ENCODE measurements at places on chromosomes 5 and 9.

DNA sequence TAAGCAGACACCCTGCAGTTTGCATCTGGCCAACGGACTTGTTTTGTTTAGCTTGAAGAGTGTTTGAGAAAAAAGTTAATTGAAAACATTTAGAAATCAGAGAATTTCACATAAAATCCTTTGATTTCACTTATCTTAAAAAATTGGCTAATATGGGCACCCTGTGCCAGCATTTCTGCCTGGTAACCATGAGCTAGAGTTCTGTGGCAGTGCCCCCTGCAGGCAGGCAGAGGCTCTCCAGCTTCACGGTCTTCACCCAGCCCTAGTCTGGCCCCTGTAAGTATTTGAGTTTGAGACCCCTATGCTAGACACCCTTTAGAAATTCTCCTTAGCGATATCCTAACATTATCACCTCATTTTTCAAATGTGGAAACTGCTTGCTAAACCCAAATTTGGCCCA, 18.8 kb upstream of the FANCC start:
- H3K4me1 ChIP-seq: peaks cover 4% of the 10 kb centered on the region
- DNase-seq: no peak
- H3K4me3 ChIP-seq: no peak overlapping the region

GRCh38 chr5:169701910-169702451, 64.9 kb downstream of the DOCK2 start:
- H3K36me3 ChIP-seq: no peaks in the 10 kb centered on the region
- no peak overlapping the region for H3K4me3 ChIP-seq
- H3K27me3 ChIP-seq: no peaks in the 10 kb centered on the region
- peaks cover 34% of the 10 kb centered on the region for H3K4me1 ChIP-seq
- H3K27ac ChIP-seq: no peak overlapping the region
- peak; percentile 44 for DNase-seq

- DNase-seq: no peak
- no peak overlapping the region for H3K27ac ChIP-seq
- H3K36me3 ChIP-seq: no peaks in the 10 kb centered on the region
- peaks cover 57% of the 10 kb centered on the region for H3K27me3 ChIP-seq
Measured at GRCh38 chr5:173265433-173265832, 30.4 kb upstream of the NKX2-5 start.

DNA sequence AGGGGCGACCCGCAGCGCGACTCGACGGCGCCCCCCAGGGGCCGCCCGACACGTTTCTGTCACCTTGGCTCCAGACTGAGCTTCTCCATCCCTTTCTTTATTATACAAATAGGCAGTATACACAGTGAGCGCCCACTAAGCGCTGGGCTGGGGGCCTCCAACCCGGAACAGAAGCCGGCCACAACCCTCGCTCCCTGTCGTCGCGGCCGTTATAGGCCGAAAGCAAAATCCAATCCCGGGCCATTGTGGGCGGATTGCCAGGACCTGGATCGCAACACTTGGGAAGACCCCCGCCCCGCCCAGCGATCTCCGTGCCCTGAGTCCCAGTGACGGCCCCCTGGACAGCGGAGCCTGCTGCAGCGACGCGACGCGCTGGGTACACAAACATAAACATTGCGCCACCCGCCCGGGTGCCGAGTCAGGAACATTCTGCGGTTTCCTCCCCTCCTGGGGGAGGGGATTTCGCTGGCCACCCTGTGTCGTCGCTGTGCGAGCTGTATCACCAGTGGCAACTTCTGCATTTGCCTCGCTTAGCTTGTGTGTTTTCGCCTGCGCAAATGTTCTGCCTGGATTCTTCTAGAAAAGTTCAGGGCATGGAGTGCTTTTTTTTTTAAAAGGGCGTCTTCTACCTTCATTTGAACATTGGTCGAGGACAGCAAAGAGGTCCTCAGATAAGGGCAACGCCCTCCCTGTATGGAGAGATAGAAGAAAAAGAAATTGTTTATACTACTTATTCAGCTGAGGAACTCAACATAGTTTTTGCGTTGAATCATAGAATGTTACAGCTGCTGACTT, 1.3 kb upstream of the DUSP1 start:
- H3K27me3 ChIP-seq: no peaks in the 10 kb centered on the region
- peaks cover 37% of the 10 kb centered on the region for H3K36me3 ChIP-seq
- peaks cover 72% of the 10 kb centered on the region for H3K4me1 ChIP-seq

- peaks cover 5% of the 10 kb centered on the region for H3K4me1 ChIP-seq
- H3K27ac ChIP-seq: no peak overlapping the region
- no peak for DNase-seq
Measured at GRCh38 chr9:75023846-75024245, 4.2 kb downstream of the CARNMT1 start.

GRCh38 chr9:19934301-19934871, 145.5 kb upstream of the SLC24A2 start:
- no peak overlapping the region for H3K27ac ChIP-seq
- no peaks in the 10 kb centered on the region for H3K4me1 ChIP-seq
- H3K27me3 ChIP-seq: no peaks in the 10 kb centered on the region
- H3K36me3 ChIP-seq: no peaks in the 10 kb centered on the region

DNA sequence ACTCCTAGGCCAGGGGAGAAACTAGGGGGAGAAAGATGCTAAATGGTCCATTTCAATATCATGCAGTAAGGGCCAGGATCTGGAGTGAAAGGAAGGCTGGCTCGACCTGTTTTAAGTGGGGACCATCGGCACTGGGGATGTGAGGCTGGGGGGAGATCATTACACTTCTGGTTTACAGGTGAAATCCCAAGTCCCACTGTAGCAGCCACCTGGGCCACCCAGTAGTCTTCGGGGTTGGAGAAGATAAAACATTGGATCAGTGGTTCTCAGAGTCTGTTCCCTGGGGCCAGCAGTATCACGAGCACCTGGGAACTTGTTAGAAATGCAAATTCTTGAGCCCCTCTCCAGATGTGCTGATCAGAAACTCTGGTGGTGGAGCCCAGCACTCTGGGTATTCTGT, 111.3 kb upstream of the ALDH1B1 start:
- no peaks in the 10 kb centered on the region for H3K36me3 ChIP-seq
- DNase-seq: no peak
- no peaks in the 10 kb centered on the region for H3K27me3 ChIP-seq
- no peaks in the 10 kb centered on the region for H3K4me1 ChIP-seq

DNA sequence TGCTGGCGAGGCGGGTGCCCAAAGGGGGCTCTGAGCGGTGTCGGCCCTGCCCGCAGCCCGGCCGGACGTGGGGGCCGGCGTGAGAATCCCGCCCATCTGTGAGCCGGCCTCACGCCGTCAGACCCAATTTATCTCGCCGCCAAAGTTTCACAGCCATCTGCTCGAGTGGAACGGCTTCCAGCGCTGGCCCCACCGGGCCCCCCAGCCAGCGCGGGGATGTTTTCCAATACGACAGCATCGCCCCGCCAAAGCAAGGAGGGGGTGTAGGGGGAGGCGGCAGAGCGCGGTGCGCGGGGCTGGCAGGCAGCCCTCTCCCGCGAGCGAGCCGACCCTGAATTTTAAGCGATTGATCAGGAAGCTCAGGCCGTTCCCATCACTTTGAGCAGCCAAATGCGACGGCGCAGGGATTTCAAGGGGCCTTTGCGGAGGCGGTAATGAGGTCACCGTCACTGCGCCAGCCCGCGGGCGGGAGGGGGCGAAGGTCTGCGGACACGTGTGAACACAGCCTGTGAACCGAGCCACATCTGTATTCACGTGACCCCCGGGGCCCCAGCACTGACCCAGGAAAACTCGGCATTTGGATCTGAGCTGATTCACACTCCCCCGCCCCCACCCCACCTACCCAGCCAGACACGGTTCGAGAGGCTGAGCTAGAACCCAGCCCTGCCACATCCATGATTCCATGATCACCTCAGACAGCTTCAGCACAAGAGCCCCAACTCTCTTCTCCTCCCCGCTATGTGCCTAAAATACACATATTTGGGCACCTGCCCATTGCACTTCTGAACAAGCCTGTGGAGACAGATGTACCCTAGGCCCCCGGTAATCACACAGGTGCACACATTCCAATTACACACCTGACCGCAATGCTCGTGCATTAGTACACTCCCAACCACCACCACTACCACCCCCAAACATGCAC, 47.8 kb upstream of the PSD2 start:
- no peaks in the 10 kb centered on the region for H3K36me3 ChIP-seq
- no peaks in the 10 kb centered on the region for H3K27me3 ChIP-seq
- peak overlapping the region; percentile 31 for H3K4me3 ChIP-seq

DNA sequence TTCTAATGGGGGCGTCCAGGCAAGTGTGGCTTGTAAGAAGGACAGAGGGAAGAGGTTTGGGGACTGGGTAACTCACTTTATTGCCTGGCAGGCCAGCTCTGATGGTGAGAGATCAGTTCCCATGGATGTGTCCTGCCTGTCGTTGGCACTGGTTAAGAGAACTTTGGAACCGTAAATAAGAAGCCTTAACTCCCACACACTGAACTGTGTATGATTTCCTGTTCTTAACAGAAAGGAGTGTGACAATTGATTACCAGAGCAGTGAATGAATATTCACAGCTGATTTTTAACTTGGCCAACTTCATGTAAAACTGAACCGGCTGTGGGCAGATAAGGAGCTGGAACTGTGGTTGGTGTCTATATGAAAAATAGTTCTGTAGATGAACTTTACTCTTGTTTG, 63.2 kb downstream of the MEGF10 start:
- no peaks in the 10 kb centered on the region for H3K36me3 ChIP-seq
- DNase-seq: no peak
- H3K4me1 ChIP-seq: peaks cover 16% of the 10 kb centered on the region
- H3K27ac ChIP-seq: no peak overlapping the region
- no peak overlapping the region for H3K4me3 ChIP-seq

DNA sequence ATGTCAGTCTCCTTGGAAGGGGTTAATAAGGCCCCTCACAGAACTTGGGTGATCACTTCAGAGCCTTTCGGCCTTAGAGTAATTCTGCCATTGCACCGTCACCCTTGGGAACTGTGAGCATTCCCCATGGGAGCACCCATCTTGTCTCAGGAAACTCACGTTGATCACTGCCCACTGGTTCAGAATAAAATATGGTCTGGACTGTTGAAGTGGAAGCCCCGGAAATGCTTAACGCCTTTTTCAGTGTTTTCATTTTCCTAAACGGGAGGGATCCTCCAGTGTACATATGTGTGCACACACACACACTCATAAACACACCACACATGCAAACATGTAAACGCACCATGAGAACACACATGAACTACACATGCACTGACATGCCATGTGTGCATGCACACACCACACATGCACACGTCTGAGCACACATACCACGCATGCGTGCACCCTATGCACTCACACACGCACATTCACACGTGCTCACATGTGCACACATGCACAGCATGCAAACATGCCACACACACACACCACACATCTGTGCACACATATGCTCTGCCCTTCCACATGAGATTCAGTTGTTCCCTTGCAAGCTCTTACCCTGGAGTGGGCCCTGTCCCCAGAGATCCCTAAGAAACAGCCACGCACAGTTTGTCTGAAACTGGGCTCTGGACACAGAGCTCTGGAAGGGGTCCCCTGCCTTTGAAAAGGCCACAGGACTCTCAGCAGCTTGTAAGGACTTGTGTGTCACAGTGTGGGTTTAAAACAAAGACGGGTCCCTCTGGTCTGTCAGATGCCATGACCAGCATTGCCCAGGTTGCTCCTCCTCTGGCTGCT, 17.0 kb downstream of the MRPL36 start:
- H3K27ac ChIP-seq: no peak overlapping the region
- H3K36me3 ChIP-seq: no peaks in the 10 kb centered on the region
- no peaks in the 10 kb centered on the region for H3K4me1 ChIP-seq
- no peaks in the 10 kb centered on the region for H3K27me3 ChIP-seq
- DNase-seq: no peak

GRCh38 chr5:1795506-1795905, 4.1 kb downstream of the MRPL36 start:
- no peak overlapping the region for H3K4me3 ChIP-seq
- peaks cover 43% of the 10 kb centered on the region for H3K36me3 ChIP-seq
- no peaks in the 10 kb centered on the region for H3K27me3 ChIP-seq

DNA sequence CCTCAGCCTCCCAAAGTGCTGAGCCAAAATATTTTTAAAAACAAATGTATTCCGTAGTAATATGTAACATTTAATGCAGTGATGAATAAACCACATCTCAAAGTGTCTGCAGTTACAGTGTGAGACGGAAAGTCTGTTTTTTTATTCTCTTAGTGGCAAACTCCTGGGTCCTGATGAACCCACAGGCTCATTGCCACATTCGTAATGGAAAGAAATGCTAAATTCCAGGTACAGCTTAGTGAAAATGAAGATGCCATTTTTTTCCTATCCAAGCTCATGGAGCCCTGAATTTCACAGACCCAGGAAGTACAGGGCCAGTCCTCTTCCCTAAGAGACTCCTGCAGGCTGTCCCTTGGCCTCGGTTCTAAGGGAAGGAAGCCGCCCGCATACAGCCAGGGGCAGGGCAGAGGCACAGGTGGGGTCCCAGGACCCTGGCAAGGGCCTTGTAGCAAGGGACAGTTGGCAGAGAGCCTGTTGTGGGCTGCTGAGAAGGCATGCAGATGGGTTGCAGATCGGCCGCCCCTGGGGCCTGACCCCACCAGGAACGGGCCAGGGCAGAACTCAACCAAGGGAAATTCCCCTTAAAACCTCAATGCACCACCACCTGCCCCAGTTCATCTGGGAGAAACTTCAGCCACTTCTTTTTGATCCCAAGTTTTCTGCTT, 36.2 kb downstream of the IPPK start:
- no peak for DNase-seq
- no peak overlapping the region for H3K4me3 ChIP-seq
- H3K27ac ChIP-seq: no peak overlapping the region

- H3K4me3 ChIP-seq: no peak overlapping the region
- H3K36me3 ChIP-seq: no peaks in the 10 kb centered on the region
- no peaks in the 10 kb centered on the region for H3K27me3 ChIP-seq
Measured at GRCh38 chr5:167233507-167234220, 1057.8 kb upstream of the WWC1 start.

- peak; percentile 74 for DNase-seq
- H3K4me3 ChIP-seq: peak within 1 kb of the TSS; percentile 41
- no peak within 1 kb of the TSS for H3K27ac ChIP-seq
- peaks cover 3% of the 10 kb centered on the region for H3K36me3 ChIP-seq
- no peaks in the 10 kb centered on the region for H3K27me3 ChIP-seq
- H3K4me1 ChIP-seq: peaks cover 16% of the 10 kb centered on the region
Measured at GRCh38 chr5:151020304-151021110, at the start of gene GPX3. Gene GPX3 (plus strand): TSS chr5:151020591. CDS start chr5:151020655, 64 bp downstream.

- H3K36me3 ChIP-seq: peaks cover 9% of the 10 kb centered on the region
- H3K27ac ChIP-seq: no peak overlapping the region
- no peak overlapping the region for H3K4me3 ChIP-seq
- no peak for DNase-seq
- no peaks in the 10 kb centered on the region for H3K27me3 ChIP-seq
- no peaks in the 10 kb centered on the region for H3K4me1 ChIP-seq
Measured at GRCh38 chr5:131460867-131461572, 174.0 kb downstream of the RAPGEF6 start.

DNA sequence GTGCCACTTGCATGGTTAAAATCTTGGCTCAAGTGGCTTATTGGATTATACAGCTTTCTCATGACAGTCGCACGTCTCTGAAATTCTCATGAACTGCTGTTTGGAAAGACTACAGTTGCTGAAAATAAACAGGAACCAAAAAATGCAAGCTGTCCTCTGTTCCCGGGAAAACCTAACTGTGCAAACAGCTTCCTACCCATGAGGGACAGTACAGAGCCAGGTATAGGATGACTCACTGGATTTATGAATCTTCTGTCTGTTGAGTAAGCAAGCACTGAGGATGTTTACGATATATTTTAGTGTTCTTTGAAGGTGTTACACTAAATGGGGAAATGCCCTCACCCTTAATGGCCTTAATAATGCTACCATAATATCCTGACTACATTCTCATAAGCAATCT, 380.3 kb upstream of the TNC start:
- H3K4me3 ChIP-seq: no peak overlapping the region
- no peak overlapping the region for H3K27ac ChIP-seq
